ENCODE measurements at places on chromosomes 6 and 20.

DNA sequence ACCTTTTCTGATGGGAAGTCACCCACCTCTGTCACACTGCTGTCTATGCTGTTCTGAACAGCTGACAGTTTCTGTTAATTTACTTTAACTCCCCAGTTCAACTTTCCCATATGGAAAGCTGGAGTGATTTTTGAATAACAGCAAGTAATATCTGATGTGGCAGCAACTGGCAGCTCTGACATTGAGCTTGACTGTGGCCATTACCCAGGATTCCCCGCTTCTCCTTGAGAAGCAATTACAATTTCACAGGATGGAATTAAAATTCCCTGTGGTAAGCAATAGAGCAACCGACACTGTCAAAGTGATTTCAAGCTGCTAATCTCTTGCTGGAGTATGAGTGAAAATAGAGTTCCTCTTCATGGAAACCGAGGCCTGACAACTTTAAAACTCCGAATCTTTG, 348.1 kb upstream of the SOX4 start:
- DNase-seq, result no peak

DNA sequence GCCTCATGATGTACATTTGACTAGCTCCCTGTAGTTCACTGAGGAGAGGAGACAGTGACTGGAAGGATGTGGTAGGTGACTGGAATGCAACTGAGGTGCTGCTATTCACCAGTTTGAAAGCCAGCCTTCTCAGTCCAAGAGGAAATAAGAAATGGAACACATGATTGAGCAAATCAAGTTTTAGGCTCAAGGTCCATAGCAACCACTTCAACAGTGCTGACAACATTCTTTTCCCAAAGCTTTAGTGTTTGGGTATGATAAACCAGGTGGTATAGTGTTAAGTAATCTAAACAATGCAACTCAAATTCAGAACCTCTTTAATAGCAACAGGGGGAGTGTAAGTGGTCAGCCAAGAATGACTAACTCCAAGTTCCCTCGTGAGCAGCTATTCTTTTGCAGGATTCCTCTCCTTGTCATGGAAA, 9.2 kb downstream of the ZHX3 start:
- DNase-seq, result peak; percentile 83

- DNase-seq, result peak; percentile 39
Measured at GRCh38 chr20:51687108-51687507, 81.1 kb downstream of the ATP9A start.

- DNase-seq, result no peak
Measured at GRCh38 chr6:130045622-130046021, 27.2 kb downstream of the L3MBTL3 start.

DNA sequence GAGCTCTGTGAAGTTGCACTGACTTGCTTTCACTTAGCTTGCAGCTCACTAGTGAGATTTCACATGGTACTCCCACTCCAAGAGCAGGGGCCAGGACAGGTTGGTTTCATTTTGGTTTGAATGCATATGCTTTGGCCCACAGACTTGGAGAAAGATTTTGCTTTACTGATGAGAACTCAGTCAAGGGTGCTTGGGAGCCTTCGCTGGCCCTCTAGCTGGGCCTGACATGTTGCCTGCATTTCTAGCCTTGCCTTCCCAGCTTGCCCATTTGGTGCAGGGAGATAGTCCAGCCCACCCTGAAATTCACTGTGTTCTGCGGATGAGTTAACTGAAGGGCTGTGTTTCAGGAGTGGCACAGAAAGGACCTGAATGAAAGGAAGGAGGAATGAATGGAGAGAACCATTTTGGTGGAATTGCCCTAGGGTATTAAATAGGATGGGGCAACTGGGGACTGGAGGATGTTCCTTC, 1.9 kb downstream of the SGK1 start:
- DNase-seq, result no peak

DNA sequence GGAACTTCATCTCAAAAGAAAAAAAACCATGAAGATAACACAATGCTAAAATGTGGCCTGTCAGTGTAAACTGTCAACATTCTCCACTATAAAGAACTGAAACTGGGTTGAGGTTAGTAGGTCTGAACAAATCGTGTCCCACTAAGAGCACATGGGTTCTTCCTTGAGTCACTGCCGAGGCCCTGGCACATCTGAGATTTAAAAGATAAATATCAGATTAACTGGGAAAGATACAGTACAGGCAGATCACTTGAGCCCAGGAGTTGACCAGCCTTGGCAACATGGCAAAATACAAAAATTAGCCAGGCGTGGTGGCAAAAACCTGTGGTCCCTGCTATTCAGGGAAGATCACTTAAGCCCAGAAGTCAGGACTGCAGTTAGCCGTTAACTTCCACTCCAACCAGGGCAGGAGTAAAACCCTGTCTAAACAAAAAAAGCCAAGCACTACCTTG, 5.6 kb downstream of the EEF1A1 start:
- DNase-seq, result no peak

DNA sequence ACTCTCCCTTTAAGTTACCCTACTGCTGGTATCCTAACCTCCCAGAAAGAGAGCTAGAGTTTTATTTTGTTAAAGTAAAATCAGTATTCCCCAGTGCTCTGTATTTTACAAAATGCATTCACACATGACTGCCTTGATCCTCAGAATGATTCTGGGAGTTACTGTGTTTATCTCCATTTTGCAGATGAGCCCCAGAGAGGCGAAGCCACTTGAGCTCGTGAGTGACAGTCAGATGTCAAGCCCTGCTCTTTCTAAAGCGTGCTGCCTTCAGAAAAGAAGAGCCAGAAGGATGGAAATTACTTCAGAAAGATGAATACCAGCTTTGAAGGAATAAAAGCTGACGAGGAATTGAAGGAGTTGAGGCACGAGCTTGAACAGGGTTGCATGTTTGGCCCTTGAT, 14.1 kb upstream of the OSER1 start:
- DNase-seq, result no peak

Measured in LHCN-M2 (cell line).